ENCODE measurements at places on chromosomes 7 and 10. TPM values are rescaled to one million over a fixed set of nuclear protein-coding genes. Genes with fewer than 3 reads are reported as not detected.

Gene MRM2
- 19.5 TPM for total RNA-seq

Gene RARRES2
- total RNA-seq: 21.9 TPM

DNA sequence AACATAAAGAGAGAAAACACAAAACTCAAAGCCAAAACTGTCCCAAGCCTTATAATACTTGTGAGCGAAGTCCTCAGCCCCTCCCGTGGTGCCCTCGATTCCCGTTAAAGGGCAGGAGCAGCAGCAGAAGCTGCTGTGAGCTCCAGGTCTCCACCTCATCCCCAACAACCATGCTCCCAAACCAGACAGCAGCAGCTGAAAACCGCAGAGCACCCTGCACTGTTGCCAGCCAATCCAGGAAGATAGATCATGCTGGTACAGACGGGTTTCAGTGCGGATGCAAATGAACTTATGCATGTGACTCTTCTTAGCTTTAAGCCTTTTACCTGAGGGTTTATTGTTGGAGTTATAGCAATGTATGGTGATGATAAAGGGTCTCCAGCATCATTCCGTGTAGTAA is 97.9 kb downstream of the DNAJB6 start:
- no peaks in the 10 kb centered on the region for H3K27me3 ChIP-seq
- no peaks in the 10 kb centered on the region for H3K36me3 ChIP-seq
- no peak overlapping the region for H3K4me3 ChIP-seq
- no peak overlapping the region for H3K27ac ChIP-seq

GRCh38 chr7:45924283-45924682 is 3.2 kb upstream of the IGFBP3 start:
- H3K4me1 ChIP-seq: peaks cover 43% of the 10 kb centered on the region
- H3K4me3 ChIP-seq: no peak overlapping the region
- H3K36me3 ChIP-seq: no peaks in the 10 kb centered on the region
- DNase-seq: no peak

DNA sequence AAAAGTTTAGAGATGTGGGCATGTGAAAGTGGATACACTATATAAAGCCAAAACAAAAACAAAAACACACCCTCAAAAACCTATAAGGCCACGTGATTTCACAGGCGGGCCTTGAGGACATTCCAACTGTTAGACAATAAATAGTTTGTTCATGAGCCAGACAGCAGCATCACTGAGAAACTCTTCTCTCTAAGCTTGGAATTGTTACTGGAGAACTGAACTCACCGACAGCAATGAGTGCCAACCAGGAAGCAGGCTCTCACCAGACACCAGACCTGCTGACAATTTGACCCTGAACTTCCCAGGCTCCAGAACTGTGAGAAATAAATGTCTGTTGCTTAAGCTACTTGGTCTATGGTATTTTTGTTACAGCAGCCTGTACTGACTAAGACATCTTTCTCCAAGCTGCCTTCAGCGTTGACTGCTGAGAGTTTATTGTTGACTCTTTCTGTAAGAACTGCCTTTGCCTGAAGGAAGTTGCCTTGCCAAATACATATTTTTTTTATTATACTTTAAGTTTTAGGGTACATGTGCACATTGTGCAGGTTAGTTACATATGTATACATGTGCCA is 107.5 kb downstream of the EPDR1 start:
- no peaks in the 10 kb centered on the region for H3K27me3 ChIP-seq
- no peak overlapping the region for H3K4me3 ChIP-seq
- H3K27ac ChIP-seq: no peak overlapping the region
- no peak for DNase-seq
- H3K4me1 ChIP-seq: no peaks in the 10 kb centered on the region

- H3K27me3 ChIP-seq: no peaks in the 10 kb centered on the region
- no peaks in the 10 kb centered on the region for H3K36me3 ChIP-seq
- H3K27ac ChIP-seq: peak overlapping the region; percentile 93
- no peak overlapping the region for H3K4me3 ChIP-seq
Measured at GRCh38 chr10:17214526-17214925, 13.1 kb upstream of the TRDMT1 start.

- H3K27ac ChIP-seq: no peak overlapping the region
- no peak for DNase-seq
- H3K27me3 ChIP-seq: no peaks in the 10 kb centered on the region
- H3K36me3 ChIP-seq: no peaks in the 10 kb centered on the region
- no peaks in the 10 kb centered on the region for H3K4me1 ChIP-seq
- H3K4me3 ChIP-seq: no peak overlapping the region
Measured at GRCh38 chr10:78736926-78737630, 331.7 kb upstream of the ZMIZ1 start.

- no peak for DNase-seq
- peak overlapping the region; percentile 37 for H3K27ac ChIP-seq
- no peak overlapping the region for H3K4me3 ChIP-seq
- no peaks in the 10 kb centered on the region for H3K27me3 ChIP-seq
Measured at GRCh38 chr10:96441322-96441885, 72.3 kb downstream of the TLL2 start.
